ENCODE measurements at places on chromosomes 12 and 14.

- DNase-seq, result no peak
Measured at GRCh38 chr12:70652451-70652850, 15.2 kb upstream of the PTPRB start.

DNA sequence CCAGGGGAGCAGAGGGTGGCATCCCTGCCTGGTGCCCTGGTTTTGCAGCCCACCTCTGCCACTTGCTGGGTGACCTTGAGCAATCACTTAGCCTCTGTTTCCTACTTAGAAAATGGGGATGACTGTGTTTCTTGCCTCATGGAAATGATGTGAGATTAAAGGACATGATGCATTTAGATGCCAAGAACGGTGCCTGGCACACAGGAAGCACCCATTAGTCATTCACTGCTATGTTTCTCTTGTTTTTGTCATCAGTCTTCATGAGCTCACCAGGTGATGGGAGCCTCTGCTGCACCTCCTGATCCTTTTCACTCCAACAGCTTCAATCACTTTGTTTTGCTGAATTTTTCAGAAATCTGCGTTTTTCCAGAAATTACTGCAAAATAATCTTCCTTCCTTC is 23.6 kb upstream of the ATF1 start:
- no peak for DNase-seq

DNA sequence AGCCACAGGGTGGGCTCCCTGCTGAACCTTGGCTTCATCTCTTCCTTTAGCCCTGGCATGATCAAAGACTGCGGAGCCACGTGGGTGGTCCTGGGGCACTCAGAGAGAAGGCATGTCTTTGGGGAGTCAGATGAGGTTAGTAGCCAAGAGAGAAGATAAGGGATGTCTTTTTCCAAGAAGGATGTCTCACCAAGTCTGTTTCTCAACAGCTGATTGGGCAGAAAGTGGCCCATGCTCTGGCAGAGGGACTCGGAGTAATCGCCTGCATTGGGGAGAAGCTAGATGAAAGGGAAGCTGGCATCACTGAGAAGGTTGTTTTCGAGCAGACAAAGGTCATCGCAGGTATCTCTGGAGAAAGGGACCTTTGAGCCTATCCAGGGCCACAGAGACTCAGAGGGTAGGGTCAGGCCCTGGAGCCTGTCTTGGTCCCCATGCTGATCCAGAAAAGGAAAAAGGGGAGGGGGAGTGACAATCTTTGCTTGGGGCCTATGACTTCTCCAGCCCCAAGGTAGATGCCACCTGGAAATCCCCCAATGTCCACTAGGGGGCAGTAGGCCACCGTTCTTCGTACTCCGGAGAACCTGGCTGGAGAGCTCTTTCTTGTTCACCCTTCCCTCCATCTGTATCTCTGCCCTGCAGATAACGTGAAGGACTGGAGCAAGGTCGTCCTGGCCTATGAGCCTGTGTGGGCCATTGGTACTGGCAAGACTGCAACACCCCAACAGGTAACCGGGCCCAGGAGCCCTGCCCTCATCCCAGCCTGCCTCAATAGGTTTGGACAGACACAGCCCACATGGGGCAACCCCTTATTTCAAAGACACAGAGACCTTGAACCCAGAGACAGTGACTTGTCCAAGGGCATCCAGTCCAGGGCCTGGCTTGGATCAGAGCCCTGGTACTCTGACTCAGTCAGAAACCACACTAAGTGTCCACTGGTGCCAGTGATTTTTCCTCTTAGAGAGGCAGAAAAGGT is 2.0 kb downstream of the TPI1 start:
- DNase-seq, result no peak

DNA sequence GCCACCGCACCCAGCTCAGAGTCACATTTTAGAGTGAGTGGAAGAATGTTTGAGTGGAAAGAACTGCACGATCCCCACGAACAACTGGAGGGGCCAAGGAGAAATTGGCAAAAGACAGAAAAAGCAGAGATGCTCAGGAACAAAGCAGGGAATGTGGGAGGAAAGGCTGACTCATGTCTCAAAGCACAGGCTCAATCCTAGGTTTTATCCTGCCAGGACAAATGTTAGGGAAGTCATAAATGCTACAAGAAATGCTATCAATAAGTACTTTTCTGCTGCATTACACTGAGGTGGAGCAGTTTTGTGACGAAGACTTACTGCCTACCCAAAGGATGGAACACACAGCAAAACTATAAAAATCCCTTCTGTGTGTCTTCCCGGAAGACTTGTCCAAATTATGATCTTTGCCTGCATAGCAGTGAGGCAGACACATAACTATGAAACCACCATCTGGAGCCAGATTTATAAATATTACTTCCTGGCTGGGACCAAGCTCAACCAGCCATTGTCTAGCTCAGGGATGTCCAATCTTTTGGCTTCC is 26.7 kb downstream of the NIN start:
- DNase-seq, result no peak

- DNase-seq, result peak; percentile 15
Measured at GRCh38 chr14:49303946-49304516, 282.1 kb downstream of the RPS29 start.

GRCh38 chr12:119068129-119068856 is 87.0 kb downstream of the SRRM4 start:
- no peak for DNase-seq

Data from LNCaP clone FGC (cell line).